ENCODE measurements at places on chromosomes 11 and 22. TPM values are rescaled to one million over a fixed set of nuclear protein-coding genes. Genes with fewer than 3 reads are reported as not detected.

- DNase-seq = no peak
These were observed 10.2 kb downstream of the C11orf96 start for GRCh38 chr11:43952401-43953342.

- DNase-seq = no peak
These were observed 7.5 kb upstream of the FOLR2 start for GRCh38 chr11:72209101-72209500.

- no peak for DNase-seq
These were observed 34.5 kb upstream of the PDGFB start for GRCh38 chr22:39279170-39279850.

DNA sequence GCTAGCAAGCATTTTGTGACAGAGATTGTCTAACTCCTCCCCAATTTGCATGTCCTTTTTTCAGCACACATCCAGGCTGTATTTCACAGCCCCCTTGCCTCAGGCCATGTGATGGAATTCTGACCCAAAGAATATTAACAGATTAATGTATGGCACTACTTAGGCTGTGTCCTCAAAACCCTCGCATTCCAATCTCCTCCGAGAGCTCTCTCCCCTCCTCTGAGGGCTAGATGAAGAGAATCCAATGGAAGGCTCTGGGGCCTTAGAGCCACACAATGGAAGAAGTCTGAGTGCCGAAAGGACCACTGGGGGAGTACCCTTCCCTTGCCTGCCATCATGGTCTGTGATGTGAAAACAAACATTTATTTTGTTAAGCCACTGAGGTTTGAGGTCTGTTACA lies 13.7 kb upstream of the NNMT start:
- no peak for DNase-seq

DNA sequence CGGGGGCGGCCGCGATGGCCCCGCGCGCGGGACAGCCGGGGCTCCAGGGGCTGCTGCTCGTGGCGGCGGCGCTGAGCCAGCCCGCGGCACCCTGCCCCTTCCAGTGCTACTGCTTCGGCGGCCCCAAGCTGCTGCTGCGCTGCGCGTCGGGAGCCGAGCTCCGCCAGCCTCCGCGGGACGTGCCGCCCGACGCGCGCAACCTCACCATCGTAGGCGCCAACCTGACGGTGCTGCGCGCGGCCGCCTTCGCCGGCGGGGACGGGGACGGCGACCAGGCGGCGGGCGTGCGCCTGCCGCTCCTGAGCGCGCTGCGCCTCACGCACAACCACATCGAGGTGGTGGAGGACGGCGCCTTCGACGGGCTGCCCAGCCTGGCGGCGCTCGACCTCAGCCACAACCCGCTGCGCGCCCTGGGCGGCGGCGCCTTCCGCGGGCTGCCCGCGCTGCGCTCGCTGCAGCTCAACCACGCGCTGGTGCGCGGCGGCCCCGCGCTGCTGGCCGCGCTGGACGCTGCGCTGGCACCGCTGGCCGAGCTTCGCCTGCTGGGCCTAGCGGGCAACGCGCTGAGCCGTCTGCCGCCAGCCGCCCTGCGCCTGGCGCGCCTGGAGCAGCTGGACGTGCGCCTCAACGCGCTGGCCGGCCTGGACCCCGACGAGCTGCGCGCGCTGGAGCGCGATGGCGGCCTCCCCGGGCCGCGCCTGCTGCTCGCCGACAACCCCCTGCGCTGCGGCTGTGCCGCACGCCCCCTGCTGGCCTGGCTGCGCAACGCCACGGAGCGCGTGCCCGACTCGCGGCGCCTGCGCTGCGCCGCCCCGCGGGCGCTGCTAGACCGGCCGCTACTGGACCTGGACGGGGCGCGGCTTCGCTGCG lies 697 bp downstream of the TPBGL start:
- peak; percentile 86 for DNase-seq

GRCh38 chr11:94169516-94169915 lies 40.9 kb downstream of the PANX1 start:
- DNase-seq = no peak

DNA sequence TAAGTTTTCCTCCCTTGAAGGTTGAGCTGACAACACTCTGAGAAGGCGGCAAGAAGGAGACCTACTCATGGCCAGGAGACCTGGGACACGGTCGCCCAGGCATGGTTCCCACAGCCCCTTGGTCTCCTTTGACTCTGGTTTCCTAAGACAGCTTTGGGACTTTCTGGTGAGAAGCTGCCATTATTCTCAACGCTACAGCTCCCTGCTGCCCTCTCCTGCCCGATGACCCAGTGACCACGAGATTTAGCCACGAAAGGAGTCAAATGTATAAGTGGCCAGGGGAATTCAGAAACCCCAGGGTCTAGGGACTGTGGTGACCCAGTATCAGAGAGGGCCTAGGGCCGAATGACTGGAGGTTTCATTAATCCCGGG lies 699 bp upstream of the SDF2L1 start:
- DNase-seq = peak; percentile 68

DNA sequence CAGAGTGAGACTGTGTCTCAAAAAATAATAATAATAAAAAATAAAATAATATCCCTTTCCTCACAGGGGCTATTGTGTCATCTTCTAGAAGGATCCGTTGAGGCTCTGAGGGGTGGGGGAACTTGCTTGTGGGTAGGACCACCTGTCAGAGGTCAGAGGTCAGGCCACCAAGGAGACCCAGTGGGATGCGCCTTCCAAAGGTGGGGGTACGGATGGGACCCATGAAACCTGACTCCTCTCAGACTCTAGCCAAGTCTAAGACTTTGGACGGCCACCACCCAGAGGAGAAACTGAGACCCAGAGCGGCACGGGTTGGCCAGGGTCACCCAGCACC lies 367 bp upstream of the MMP11 start:
- no peak for DNase-seq

The FGF4 gene
- not detected for total RNA-seq

The ANGPTL5 gene
- not detected for total RNA-seq

The OR51B5 gene
- not detected for total RNA-seq

The RCOR2 gene
- 4.8 TPM for total RNA-seq

The DSCAML1 gene
- 1.2 TPM for total RNA-seq

The TBX10 gene
- 7.8 TPM for total RNA-seq

The FEN1 gene
- total RNA-seq = 14.4 TPM

The CCDC81 gene
- 0.32 TPM for total RNA-seq

The SAC3D1 gene
- 12.9 TPM for total RNA-seq

Measured in colonic mucosa (tissue), 4 donors.